GM12892 (cell line): ENCODE measurements at places on chromosomes 16 and 17.

GRCh38 chr16:58970775-58971174 lies 236.7 kb upstream of the GOT2 start:
- no peak for DNase-seq

DNA sequence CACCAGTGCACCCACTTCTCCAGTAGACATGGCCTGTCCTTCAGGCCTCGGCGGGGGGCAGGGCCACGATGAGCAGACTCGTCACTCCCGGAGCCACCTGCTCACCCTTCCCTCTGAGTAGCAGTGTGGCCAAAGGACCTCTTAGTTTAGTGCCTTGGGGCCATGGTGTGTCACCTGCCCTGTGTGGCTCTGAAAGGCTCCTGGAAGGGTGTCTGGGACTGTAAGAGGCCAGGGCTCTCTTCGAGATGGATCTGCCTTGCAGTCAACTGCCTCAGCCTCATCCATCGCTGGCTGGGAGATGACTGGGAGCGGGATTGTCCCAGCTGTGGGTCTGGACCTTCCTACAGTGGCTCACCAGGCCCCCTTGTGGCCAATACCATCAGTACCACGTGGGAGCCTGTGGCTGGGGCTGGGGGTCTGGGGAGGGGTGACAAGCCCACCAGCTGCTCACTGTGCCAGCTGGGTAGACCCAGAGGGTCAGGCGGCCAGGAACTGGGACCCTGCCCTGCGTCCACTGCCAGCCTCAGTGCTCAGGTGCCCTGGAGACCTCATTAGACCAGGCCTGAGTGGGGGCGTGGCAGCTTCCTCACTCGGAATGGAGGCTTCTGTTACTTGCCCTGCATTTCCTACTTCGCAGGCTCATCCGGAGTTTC lies 133.4 kb downstream of the OR1D5 start:
- peak; percentile 49 for DNase-seq

DNA sequence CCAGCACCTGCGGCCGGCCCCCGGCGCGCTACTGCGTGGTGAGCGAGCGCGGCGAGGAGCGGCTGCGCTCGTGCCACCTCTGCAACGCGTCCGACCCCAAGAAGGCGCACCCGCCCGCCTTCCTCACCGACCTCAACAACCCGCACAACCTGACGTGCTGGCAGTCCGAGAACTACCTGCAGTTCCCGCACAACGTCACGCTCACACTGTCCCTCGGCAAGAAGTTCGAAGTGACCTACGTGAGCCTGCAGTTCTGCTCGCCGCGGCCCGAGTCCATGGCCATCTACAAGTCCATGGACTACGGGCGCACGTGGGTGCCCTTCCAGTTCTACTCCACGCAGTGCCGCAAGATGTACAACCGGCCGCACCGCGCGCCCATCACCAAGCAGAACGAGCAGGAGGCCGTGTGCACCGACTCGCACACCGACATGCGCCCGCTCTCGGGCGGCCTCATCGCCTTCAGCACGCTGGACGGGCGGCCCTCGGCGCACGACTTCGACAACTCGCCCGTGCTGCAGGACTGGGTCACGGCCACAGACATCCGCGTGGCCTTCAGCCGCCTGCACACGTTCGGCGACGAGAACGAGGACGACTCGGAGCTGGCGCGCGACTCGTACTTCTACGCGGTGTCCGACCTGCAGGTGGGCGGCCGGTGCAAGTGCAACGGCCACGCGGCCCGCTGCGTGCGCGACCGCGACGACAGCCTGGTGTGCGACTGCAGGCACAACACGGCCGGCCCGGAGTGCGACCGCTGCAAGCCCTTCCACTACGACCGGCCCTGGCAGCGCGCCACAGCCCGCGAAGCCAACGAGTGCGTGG lies 1.5 kb downstream of the NTN1 start:
- no peak for DNase-seq

DNA sequence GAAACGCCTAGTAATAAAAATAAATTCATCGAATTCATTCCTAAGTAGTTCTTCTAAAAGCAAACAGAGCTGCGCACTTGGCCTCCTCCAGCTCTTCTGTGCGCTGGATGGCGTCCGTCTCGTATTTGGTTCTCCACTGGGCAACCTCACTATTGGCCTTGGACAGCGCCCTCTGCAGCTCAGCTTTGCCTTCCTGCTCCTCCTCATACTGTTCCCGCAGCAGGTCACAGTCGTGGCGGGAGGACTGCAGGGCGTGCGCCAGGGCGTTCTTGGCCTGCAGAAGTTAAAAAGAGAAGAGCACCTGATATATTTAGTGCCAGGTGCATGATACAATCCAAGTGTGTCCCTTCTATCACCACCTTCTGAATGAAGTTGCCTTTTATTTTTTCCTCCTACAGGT lies 21.8 kb downstream of the MYH3 start:
- DNase-seq = no peak

GRCh38 chr17:58319173-58320162 lies 9.1 kb downstream of the TSPOAP1 start:
- no peak for DNase-seq

DNA sequence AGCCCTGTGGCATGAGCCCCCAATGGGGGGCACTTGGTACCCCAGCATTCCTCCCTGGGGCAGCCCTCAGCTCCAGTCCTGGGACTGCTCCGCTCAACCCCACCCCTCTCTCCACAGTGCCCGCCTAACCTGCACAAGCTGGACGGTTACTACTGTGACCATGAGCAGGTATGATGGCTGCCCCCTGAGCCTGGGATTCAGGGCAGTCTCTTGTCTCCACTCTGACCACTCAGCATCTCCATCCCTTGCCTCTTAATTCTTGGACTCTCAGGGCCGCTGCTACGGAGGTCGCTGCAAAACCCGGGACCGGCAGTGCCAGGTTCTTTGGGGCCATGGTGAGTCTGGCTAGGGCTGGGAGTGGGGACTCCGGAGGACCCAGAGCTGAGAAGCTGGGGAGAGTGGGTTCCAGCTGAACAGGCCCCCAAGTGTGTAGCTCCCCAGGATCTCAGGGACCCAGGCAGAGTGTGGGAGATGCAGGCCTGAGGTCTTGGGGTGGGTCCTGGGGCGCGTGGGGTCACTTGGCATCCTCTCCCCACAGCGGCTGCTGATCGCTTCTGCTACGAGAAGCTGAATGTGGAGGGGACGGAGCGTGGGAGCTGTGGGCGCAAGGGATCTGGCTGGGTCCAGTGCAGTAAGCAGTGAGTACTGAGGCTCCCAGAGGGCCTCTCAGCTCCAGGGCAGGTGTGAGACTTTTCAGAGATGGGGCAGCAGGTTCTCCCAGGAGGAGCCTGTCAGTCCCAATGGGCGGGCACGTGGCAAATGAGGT lies 18.0 kb downstream of the ADAM11 start:
- no peak for DNase-seq

DNA sequence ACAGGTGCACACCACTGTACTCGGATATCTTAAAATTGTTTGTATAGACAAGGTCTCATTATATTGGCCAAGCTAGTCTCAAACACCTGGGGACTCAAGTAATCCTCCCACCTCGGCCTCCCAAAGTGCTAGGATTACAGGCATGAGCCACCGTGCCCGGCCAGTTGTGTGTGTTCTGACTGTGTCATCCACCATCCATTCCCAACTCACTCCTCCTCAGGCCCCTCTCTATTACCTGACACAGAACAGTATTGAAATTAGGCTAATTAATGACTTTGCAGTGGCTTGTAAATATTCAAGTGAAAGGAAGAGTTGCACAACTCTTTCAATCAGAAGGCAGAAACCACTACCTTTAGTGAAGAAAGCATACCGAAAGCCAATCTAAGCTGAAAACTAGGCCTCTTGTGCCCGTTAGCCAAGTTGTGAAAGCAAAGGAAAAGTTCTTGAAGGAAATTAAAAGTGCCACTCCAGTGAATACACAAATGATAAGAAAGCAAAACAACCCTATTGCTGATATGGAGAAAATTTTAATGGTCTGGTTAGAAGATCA lies 28.7 kb downstream of the GOSR1 start:
- DNase-seq = no peak

DNA sequence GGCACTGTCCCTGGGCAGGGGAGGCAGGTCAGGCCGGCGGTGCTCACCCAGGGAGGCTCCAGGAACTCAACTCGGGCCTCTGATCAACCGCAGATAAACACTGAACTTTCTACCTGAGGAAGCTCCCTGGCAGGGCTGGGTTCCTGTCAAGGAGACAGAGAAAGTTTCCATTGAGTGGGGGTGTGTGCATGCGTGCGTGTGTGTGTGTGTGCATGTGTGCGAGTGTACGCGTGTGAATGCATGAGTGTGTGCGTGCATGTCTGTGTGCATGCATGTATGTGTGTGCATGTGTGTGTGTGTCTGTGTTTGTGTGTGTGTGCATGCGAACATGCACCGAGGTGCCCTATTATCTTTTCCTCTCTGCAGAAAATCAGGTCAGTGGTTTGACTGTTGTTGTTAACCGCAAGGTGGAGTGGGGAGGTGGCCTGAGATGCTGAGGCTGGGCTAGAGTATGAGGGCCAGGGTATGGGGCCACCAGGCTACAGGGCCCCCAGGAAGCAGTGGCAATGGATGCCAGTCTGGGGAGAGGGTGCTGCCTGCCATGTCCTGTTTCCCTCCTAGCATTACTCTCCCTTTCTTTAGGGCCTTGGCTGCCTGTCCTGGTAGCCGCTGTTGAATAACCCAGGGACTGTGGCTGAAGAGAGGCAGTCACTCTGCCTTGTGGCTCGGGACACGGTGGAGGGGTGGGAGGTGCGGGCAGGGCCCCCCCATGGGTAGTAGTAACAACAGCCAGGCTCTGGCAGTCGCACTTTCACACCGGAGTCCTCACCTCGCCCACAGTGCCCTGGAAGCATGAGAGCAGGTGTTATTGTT lies 24.0 kb downstream of the CCR7 start:
- DNase-seq = no peak
